ENCODE measurements at places on chromosomes 13 and 19.

DNA sequence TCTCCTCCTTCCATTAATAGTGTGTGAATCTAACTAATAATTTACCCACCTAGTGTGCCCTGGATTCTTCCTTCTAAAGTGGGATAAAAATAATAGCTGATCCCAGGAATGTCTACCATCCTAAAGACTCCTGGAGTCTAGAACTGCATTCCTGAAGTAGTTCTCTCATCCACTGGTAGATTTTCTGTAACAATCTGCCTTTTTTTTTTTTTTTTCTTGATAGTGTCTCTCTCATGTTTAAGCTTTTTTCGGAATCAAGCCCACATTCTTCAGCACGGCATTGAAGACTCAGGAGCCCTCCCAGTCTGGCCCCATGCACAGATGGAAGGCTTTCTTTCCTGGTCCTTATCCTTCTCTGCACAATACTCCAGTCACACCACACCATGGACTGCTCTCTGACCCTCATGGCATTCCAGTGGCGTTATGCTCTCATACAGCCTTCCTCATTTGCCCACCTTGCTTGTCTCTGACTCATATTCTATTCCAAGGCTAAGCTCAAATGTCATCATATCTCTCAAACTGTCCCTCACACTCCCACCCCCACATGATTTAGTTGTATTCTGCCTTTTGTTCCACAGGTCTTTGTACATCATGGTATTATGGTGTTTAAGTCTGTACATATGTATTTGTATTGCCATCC is 68.7 kb upstream of the FRY start:
- DNase-seq = no peak

DNA sequence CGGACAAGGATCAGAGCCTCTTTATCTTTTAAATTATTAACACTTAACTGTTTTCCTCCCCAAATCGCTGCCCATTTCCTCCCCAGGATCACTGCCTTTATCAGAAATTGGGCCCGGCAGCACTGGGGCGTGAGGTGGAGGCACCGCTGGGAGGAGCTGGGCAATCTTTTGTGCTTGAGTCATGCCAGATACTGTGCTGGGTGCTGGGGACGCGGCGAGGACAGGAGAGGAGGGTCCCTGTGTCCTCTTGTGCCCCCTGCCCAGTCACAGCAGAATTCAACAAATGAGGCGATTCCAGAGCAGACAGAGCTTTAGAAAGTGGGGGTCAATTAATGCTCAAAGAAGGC is 347.8 kb downstream of the ZNF536 start:
- no peak for DNase-seq

DNA sequence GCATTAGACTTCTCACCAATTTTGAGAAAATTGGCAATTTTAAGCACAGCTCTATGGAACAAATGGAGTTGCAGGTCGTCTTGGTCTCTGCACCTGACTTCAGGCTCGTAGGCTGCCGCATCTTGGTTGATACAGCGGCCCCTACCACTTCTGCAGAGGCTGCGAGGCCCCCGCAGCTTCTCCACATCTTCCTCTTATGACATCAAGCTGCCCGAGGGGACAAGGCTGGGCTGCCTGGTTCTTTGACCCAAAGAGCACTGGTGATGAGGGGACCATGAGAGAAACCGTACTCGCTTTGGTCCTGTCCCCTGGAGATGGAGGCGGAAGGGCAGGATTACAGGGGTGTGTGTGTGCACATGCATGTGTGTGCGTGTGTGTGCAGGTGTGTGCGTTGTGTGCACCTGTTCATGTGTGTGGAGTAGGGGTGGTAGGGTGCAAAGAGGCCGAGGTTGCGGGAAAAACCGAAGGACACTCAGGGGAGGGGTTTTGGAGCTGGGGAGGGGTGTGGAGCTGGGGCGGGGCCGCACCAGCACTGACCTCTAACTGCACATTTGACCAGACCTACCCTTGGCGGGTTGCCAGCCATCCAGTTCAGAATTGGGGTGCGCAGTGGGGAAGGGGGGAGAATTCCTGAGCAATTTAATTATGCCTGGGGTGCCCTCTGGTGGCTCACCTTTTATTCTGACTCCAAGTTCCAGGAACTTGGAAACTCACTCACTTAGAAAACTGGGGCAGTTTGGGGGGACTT is 65.1 kb upstream of the ARHGEF7 start:
- DNase-seq = no peak

GRCh38 chr19:16594131-16594586 is 21.9 kb upstream of the SLC35E1 start:
- DNase-seq = no peak

DNA sequence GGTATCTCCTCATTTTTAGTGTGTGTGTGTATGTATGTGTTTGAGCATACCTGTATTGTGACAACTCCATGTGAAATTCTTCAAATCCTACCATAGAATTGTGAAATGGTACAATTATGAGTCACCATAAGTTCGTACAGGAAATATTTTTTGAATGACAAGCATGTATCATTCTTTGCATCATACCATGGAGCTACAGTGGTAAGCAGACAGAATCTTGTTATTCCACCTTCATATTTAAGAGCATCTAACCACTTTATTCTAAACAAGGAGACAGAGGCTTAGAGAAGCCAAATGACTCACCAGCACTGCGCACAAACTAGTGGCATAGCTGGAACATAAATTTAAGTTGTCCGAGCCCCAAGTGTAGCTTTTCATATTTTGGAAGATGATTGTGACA is 4.5 kb upstream of the EPSTI1 start:
- DNase-seq = no peak

- DNase-seq = no peak
These were observed 549.6 kb downstream of the FGF9 start for GRCh38 chr13:22220151-22221135.

DNA sequence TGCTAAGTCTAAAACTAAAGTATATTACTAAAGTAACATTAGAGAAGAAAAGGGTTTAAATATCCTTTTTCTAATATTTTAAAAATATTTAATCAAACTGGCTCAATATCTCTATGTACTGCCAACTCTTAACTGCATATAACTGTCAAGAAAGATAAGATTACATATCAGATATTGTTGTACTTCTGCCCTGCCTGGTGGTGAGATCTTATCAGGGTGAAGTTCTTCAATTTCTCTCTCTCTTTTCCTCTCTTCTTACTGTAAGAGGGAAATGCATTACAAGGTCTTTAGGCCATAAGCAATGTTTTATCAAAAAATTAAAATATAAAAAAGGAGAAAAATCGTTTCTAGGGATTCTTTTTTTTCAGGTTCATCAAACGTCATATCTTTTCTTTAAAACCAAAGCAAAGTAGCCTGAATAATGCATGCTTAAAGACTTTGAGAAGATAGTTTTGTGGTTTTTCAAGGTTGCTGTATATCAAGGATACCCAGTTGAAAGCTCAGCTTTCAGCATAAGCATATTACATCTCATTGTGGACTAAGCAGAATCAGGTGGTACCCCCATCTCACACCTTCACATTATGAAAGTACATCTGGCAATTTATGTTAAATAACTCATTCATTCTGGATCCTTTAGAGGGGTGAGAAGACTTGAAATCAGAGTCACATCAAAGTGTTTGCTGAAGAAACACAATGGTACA is 1625.7 kb upstream of the SLC10A2 start:
- no peak for DNase-seq

DNA sequence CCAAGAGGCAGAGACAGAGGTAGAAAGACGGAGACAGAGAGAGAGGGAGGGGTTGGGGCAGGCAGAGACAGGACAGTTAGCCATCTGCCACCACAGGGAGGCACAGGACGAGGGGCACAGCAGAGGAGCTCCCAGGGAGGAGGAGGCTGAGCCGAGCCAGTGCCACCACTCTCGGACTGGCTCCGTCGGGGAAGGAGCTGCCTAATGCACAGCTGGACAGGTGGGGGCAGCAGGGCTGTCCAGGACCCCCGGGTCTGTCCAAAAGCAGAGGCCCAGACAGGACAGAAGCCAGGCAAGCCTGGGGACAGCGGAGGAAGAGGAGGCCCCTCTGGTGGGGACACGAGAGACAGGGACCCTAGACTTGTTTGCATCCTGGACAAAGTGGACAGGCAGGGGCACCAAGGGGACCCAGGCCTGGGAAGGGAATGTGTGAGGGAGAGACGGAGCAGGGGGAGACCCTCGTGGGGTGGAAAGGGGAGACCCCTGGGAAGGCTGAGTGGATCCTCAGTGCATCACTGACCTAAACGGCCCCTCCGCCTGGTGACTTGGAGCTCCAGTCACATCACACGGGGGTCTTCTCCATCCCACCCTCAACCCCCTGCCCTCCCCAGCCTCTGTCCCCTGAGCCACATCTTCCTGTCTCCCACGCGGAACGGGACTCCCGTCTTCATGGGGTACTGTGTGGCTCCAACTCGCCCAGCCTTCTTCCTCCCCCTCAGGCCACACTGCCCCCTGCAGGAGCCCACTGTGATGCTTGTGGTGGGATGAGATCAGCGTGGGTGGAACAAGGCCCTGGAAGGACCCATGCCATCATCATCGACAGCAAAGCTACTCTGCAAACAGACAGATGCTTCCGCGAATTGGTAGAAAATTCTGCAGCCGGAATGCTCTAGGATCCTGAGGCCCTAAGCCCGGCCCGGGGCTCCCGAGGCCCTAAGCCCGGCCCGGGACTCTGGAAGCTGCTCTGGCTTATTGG is 915 bp downstream of the F10 start:
- DNase-seq = no peak

- DNase-seq = no peak
These were observed 9.6 kb upstream of the MAMSTR start for GRCh38 chr19:48728911-48729664.

GRCh38 chr19:7852851-7853769 is 21.1 kb downstream of the PRR36 start:
- peak; percentile 28 for DNase-seq

DNA sequence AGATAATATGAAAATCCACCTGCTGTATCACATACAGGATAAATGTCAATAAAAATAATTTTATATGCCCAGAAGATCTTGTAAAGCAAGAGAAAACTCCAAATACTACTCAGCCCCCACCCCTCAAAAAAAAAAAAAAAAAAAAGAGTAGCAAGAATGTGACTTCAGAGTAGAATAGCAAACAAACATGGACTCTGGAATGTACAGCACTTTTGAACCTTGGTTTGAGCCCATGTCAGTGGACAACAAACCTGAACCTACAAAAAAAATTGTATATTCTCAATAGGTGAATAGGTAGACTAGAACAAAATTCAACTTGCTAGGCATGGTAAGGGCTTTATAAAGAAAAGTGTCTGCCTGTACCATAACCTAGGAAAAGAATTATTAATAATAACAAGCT is 428.0 kb downstream of the SLITRK6 start:
- DNase-seq = no peak

DNA sequence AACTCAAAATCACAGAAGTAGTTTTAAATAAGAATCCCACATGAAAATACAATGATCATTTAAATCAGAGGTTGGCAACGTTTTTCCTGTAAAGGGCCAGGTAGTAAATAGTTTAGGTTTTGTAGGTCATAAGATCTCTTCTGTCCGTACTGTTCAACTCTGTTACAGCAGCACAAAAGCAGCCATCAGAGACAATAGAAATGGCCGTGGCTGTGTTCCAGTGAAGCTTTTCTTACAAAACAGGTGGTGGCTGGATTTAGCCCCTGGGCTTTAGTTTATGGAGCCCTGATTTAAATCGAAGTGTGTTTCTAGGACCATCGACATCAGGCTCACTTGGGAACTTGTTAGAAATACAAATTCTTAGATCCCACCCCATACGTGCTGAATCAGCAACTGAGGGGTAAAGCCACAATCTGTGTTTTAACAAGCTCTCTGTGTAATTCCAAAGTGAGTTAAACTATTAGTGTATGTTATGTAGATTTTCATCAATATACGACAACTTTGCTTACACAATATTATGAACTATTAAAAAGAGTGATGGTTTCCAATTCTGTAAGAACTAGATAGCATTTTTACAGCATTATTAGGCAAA is 54.8 kb upstream of the MIR17HG start:
- DNase-seq = no peak

GRCh38 chr13:28532388-28533124 is 37.6 kb upstream of the FLT1 start:
- DNase-seq = no peak

GRCh38 chr13:92103689-92104153 is 705.3 kb downstream of the GPC5 start:
- no peak for DNase-seq

DNA sequence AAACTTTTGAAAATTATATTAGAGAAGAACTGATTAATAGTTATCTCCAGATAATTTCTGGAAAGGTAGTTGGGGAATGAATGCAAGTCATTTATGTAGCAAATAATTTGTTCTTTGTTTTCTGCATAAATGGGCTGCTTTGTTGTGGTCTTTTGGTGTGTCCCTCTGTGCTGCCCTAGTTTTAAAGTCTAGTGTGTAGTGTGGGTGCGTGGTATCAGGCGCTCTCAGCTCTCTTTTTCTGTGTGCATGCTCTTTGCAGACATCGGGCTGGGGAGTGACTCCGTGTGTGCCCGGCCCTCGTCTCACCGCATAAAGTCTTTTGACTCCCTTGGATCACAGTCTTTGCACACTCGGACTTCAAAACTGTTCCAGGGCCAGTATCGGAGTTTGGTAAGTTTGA is 94.5 kb downstream of the ARHGEF7 start:
- DNase-seq = no peak

DNA sequence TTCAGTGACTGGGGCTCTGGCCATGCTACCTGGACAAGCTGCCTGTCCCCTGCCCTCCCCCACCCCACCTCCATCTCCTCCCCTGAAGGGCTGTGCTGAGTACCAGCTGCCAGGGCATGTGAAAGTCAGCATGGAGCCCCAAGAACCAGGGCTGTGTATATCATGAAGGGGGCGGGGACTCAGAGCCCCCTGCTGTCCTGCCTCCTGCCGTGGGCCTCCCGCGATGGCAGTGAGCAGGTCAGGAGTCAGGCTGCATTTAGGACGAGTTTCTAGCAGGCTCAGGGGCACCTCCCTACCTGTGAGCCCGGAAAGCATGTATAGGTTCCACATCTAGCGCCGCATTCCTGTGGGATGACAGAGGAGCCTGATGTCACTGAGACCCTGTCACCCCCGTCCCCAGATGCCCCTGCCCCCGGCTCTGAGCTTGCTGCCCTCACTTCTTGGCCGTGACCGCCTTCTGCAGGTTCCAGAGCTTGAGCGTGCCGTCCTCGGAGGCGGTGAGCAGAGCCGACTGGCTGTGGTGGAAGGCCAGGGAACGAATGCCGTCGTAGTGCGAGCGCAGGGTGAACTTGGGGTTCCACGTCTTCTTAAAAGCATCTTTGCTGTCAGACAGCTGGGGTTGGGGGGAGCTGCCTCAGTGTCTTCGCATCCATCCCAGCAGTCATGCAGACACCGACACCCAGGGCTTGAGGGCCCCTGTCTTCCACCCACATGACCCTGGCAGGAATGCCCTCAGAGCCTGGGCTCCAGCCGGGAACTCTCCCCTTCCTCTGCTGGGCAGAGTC is 8.3 kb upstream of the PRKD2 start:
- no peak for DNase-seq

DNA sequence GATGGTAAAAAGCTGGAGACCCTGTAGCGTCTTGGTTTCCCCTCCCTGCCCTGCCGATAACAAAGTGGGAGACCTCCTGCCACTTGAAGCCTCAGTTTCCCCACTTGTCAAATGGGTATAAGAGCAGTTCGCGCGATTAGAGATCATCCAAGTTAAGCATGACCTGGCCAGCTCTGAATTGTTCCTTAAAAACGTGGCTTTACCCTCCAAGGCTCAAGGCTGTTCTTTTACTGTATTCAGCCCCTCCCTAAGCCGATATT is 421 bp downstream of the TNPO2 start:
- no peak for DNase-seq
